Activated T-helper 1 cell treated with Interleukin-2 at 50 U/mL for 16 hours (primary cell): ENCODE measurements at places on chromosomes 2 and 18.

- no peak for DNase-seq
These were observed 486.4 kb upstream of the SPRED2 start for GRCh38 chr2:65918760-65919187.

DNA sequence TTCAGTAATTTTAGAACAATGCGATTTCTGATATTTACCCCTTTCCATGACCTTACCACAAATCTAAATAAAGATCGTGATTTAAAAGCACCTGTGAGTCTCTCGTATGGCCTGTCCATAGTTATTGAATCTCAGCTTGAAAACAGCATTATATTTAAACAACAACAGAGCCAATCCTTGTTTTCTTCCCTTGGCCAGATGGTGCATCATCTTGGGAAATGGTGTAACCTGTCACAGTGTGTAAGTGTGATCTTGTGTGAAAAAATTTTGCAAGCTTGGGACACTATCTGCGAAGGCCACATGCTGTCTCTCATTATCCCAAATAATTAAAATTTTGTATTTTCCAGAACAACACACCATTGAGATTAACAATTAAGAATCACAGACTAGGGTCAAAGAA, 262.7 kb upstream of the SPHKAP start:
- DNase-seq, result no peak

GRCh38 chr2:215355801-215356200, 43.9 kb downstream of the ATIC start:
- DNase-seq, result no peak

DNA sequence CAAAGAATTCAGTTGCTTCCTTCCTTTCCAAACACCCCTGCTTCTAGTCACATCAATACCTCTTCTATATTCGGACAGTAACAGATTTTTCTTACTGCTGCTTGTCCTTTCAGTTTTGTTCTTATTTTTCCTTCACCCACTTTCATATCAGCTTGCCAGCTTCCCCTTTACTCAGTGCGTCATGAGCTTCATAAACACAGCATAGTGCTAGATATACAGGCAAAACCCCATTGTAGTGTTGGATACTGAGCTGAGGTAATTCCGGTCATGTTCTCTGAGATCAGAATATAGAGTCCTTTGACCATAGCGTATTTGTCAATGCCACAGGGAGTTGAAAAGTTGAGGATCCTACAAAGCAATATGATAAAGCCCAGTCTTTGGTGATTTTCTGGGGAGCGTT, 2.4 kb downstream of the FARP2 start:
- DNase-seq, result no peak

GRCh38 chr18:38402509-38402908, 836.9 kb upstream of the CELF4 start:
- DNase-seq, result no peak

GRCh38 chr18:22322243-22322691, 95.4 kb downstream of the CTAGE1 start:
- DNase-seq, result no peak

- DNase-seq, result no peak
These were observed 8.2 kb downstream of the WDR54 start for GRCh38 chr2:74429487-74430451.

DNA sequence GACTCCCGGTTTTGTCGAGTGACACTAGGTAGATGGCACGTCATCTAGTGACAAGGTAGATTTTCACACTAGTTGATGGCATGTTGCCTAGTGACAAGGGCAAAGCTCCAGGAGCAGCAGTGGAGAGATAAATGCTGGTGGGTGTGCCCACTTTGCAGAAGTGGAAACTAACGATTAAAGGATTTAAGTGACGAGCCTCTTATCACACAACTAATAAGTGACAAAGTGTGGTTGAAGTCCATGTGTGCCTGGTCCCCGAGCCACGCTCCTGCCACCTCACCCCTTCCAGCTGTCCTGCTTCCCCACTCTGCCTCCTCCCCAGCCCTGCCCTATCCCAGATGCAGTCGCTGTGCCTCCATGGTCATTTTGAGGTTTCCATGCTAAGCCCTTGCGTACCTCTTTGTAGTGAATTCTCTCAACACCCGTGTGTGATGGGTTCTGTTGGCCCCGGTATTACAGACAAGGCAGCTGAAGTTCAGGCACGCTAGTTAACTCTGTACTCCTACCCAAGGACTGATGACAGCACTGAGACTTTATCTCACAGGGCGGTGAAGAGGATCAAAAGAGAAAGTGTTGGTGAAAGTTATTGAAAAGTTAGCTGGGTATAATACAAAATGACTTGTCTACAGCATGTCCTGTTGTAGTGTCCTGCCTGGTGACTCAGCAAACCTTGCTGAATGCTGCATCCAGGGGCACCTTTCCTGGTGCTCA, 113.4 kb upstream of the GLI2 start:
- DNase-seq, result no peak

DNA sequence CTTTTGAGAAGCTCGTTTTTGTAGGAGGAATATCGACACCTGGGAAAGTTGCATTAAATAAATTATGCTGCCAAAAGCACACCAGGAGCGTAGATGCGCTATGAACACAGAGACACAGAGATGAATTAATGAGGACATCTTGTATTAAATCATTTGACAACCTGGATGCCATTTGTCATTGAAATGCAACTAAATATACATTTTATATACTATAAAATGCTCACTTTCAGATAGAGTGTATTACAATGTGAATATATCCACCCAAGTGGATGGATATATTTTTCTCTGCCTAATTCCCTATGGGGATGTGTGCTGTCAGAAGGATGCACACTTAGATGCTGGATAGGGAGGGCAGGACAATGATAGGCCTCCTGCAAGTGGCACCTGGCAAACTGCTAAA, 426.2 kb downstream of the RIT2 start:
- no peak for DNase-seq

GRCh38 chr2:190809139-190809764, 71.4 kb upstream of the GLS start:
- DNase-seq, result no peak

DNA sequence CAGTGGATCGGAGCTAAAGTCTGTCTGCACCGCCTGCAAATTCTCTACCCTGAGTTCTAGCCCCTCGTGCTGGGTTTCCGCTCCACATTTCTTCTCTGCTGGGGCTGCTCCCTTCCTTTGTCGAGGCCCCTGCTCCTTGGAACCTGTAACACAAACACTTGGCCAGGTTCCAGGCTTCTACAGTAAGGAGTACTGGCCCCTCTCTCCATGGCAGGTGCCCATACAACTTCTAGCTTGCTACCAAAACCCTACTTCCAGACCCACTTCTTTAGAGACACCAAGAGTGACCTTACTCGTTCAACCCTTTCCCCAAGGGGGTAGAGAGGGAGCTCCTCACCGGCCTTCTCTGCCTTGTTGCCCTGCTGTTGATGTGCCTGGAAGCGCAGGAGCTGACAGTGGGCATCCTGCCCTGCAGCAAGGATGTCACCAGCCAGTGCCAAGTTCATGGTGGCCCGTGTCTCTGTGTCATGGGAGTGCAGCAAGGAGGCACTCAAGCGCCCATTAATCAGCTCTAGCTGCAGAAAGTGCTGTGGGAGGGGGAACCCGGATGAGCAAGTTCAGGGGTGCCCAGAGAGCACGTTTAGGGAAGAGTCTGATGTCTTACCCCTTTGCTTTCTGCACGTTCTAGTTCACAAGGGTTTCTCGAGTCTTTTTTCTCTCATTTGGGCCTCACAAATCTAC, 1.1 kb downstream of the PREB start:
- DNase-seq, result no peak
